Lung microvascular endothelial cell (primary cell): ENCODE measurements at places on chromosomes 13 and 19.
A peak's percentile ranks its signal among the peaks of the same experiment; 100 is the strongest.

- no peak for DNase-seq
Measured at GRCh38 chr13:105184201-105184600, 1351.3 kb downstream of the EFNB2 start.

GRCh38 chr19:43462383-43462782 is 3.0 kb downstream of the LYPD3 start:
- no peak for DNase-seq

- DNase-seq = no peak
Measured at GRCh38 chr19:29679598-29680210, 14.4 kb downstream of the PLEKHF1 start.

DNA sequence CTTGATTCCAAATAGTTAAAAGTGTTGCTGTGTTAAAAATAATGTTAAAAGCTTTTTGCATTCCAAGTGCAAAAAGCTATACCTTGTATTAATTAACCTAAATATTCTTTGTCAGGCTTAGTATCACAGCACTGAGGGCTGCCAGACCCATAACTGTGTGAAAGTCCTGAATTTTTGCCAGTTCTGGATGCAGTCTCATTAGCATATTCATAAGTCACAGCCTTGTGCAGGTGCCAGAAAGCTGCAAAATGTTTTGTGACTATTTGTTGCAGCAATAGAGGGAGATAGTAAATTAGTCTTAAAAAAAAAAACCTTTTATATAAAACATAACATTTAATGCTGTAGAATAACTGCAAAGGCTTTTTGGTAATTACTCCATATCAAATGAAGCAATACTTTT is 56.6 kb downstream of the SLITRK1 start:
- no peak for DNase-seq

GRCh38 chr19:45693106-45693788 is 781 bp downstream of the QPCTL start:
- DNase-seq = peak; percentile 85

GRCh38 chr13:110341445-110342244 is 34.6 kb downstream of the COL4A2 start:
- DNase-seq = peak; percentile 87

GRCh38 chr19:1172353-1173158 is 1.5 kb downstream of the SBNO2 start:
- DNase-seq = peak; percentile 88

DNA sequence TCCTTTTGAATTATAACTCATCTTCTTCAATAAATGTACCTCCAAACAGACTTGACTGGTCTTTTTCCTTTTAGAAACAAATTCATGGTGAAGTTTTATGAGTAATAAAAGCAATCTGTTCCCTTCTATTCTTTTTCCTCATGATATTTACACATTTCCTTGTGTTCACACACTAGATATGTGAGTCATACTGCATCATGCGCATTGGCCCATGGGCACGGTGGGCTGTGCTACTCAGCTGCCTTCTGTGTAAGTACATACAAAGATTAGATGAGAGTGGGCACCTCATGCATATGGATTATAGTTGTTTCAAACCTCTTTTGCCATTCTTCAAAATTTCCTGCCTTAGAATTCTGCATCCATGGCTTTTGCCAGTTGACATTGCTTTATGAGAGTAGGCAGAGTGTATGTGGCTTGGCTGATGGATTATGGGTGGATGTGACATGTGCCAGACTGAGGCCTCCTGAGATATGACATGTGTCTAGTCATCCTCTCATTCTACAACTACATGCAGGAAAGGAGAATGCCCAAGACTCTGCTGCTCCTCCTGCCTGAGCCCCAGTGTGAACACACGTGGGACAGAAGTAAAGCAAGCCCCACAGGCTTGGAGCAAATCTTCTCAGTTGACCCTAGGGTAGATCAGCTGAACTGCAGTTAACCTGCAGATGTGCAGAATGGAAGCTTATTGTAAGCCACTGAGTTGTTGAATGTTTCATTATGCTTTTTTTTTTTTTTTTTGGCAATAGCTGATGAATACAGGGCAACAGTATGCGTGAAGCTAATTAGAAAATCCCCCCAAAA is 109.9 kb downstream of the RBM26 start:
- no peak for DNase-seq

DNA sequence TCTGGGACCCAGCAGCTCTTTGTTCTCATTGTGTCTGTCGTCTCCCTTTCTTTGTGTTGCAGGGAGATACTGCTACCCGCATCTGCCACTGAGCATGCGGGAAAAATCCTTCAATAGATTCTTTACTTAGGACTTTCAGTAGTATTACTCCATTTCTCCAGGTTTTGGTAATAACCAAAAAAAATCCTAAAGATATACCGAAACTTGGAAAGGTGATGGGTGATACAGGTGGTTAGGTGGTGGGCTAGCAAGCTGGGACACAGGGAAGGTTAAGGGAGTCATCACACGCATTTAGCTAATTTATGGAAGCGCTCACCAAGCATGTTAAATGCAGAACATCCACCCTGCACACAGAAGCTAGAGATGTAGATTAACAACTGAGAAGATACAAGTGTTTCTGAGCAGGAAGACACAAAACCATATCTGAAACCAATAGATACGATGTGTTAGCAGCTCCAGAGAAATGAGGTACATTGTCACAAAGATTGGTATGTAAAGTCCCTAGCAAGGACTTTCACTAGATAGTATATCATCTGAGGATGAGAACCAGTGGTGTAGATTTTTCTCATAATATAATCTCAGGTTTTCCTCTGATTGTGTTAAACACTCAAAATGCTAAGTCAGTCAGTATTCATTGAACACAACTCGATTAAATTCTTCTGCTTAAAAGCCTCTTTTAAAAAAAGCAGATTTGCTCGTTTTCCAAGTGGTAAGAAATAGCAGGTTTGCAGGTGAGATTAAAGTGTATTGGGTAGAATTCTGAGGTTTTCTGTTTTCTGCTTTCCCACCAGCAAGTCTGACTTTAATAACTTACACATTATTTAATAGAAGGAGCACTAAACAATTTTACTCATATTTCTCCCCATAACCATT is 1.2 kb upstream of the SLAIN1 start:
- DNase-seq = no peak

DNA sequence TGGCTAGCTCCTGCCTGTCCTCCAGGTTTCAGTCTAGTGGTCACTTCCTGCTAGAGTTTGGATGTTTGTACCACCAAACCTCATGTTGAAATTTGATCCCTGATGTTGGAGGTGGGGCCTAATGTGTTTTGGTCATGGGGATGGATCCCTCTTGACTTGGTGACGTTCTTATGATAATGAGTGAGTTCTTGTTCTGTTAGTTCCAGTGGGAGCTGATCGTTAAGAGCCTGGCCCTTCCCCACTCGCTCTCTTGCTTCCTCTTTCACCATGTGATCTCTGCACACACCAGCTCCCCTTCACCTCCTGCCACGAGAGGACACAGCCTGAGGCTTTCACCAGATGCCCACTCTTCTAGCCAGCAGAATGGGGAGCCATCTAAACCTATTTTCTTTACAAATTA is 86.8 kb upstream of the SCEL start:
- DNase-seq = no peak

DNA sequence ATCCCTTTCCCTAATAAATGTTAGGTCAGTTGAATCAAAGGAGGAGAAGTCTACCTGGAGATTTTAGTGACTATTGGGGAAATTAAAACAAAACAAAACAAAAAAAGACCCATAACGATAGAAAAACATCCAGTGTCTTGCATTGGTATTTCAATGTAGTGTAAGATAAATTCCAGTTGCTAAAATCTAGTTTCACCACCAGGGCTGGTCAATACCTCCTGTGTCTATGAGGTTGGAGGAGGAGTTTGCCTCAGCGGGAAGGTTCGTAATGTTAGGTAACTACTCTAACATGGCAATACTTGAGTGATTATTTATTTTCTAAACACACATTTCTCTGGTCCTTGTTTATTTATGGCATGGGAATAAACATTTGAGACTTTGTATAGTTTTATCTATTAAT is 483.2 kb downstream of the FGF9 start:
- DNase-seq = no peak

- no peak for DNase-seq
Measured at GRCh38 chr13:53642306-53642705, 613.7 kb downstream of the OLFM4 start.

GRCh38 chr13:22141716-22142115 is 470.8 kb downstream of the FGF9 start:
- DNase-seq = no peak

GRCh38 chr19:49387936-49388372 is at the start of gene KASH5:
TSS of gene KASH5 (plus strand) at chr19:49388249. CDS start at chr19:49390884, 2,635 bp downstream.
- DNase-seq = peak; percentile 70

GRCh38 chr19:50925734-50926133 is 14.5 kb upstream of the KLK4 start:
- no peak for DNase-seq

DNA sequence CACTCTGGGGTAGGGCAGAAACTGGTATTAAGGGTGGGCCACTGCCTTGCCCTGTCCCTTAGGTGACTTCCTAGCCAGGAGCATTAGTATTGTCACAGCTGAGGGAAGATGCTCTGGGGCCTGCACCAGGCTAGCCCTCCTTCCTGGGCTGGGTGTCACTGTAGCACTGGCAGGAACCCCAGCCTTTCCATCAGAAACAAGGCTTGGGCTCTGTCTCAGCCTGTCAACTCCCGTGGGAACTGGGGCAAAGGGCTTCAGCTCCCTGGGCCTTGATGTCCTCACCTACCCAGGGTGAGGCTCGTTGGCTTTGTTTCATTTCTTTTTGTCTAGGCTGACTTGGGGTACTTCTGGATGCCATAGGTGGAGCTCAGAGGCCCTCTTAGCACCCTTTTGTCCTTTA is 18.0 kb downstream of the PAF1 start:
- DNase-seq = peak; percentile 50

DNA sequence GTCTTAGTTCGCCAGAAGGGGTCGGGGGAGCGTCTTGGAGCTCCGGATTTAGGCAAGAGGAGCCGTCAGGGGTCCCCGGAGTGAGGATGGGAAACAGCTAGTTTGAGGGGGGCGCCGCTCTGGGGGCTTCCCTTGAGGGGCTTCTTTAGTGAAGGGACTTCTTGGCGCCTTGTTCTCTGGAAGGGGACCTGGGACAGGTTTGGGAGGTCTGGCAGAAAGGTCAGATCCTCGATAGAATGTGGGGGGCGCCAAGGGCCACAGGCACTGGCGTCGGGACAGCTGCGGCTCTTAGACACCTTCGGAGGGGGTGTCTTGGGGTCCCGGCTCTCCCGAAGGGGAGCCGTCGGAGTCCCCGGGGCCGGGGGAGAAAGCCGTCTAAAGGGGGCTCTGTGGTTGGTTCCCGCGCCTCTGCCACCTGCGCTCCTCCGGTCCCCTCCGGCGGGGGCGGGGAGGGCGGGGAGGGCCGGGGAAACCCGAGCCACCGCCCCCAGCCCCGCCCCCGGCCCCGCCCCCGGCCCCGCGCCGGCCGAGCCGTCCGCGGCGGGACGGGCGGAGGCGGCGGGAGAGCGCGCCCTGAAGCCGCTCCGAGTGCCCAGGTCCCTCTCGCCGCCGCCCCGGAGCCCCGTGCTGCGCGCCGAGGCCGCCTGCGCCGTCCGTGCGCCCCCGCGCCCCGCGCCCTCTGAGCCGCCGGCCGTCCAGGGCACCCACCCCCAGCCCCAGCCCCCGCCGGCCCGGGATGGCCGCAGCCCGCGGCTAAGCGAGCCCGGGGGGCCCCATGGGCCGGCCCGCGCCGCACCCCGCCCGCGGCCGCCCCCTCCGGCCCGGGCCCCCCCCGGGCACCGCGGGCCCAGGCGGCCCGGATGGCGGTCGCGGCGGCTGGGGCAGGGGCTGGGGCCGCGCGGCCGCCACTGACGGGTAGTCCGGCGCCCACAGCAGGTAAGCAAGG is at the start of gene NRTN:
Gene NRTN, plus strand, starts transcription at position 552 of the 946 bp plus-strand sequence. CDS start 19,099 bp downstream, outside the sequence.
- no peak for DNase-seq

GRCh38 chr13:20462533-20462915 is 63.1 kb downstream of the CRYL1 start:
- DNase-seq = no peak

GRCh38 chr13:95301968-95302393 is 730 bp upstream of the ABCC4 start:
- no peak for DNase-seq

GRCh38 chr13:110240352-110240751 is 66.6 kb downstream of the COL4A1 start:
- no peak for DNase-seq

DNA sequence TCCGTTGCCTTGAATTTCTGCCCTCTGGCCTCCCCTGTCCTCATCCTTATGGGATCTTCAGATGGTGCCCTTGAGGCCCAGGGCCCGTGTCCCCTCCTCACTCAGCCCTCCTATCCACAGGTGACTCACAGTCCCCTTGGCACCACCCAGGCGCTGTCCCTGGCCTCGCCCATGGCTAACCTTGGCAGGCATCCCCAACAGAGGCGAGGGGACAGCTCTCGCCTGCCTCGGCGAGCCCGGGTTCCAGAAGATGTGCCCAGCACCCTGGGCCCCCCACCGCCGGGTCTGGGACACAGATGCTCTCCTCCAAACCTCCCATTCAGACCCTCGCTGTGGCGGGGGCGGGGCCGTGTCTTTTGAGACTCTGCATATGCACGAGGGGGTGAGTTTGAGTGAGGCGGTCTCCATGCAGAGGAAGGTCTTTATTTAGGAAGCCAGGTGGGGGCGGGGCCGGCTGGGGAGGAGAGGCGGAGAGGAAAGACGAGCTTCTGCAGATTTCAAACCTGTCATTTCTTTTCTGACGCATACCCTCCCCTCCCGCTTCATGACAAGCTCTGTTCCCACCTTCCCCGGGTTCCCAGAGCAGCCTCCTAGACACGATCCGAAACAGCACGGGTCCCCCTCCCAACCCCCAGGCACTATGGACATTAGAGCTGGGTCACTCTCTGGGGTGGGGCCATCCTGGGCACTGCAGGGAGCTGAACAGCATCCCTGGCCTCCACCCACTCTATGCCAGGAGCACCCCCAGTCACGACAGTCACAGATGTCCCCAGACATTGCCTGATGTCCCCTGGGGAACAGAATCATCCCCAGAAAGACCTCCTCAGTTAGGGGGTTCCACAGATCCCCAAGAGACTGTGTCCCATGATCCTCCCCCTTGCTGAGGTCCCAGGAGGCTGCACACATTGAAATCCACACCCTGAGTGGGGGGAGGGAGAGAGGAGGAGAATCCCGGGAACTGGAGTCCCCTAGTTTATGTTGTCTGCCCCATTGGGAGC is 48.5 kb downstream of the GNG7 start:
- DNase-seq = no peak

DNA sequence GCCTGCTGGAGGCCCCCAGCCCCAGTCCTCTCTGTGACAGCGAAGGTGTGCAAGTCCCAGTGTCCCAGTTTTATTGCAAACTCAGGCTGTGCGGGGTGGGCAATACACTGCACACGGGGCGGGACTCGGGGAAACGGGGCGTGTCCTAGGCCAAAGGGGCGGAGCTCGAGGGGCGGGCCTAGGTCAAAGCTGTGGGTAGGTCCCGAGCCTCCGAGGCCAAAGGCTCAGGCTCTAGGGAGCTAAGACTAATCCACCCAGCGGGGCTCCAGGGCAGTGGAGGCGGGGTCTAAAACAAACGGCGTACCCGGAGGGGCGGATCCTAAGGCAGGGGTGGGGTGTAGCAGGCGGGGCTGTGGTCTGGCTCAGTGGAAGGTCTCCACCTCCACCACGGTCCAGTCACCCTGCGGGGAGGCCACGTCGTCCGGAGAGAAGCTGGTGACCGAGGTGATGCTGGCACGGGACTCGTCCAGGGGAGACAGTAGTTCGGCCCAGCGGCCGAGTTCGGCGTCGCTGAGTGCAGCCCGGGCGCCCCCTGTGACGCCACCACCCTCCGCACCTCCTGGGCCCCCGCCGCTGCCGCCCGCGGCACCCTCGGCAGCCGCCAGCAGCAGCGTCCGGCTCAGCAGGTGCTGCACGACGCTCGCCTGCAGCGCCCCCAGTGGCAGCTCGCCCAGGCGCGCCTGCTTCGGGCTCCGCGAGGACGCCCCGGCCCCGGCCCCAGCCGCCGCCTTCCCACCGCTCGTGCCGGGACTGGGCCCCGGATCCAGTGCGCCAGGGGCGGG is 5.3 kb downstream of the PRR36 start:
- DNase-seq = peak; percentile 76

- no peak for DNase-seq
Measured at GRCh38 chr19:13693889-13694288, 70.4 kb upstream of the MRI1 start.
